ENCODE measurements at places on chromosomes 16 and 17.

GRCh38 chr16:87486713-87487247 is 6.0 kb downstream of the ZCCHC14 start:
- no peak for DNase-seq

- no peak for DNase-seq
These were observed 21.3 kb downstream of the TMEM186 start for GRCh38 chr16:8776129-8776584.

GRCh38 chr17:31838636-31839225 is 20.3 kb downstream of the COPRS start:
- no peak for DNase-seq

GRCh38 chr16:830107-830870 is 29.8 kb upstream of the GNG13 start:
- DNase-seq, result no peak

- no peak for DNase-seq
These were observed 1.4 kb upstream of the DYNLL2 start for GRCh38 chr17:58081646-58082340.

GRCh38 chr16:12295395-12295794 is 318.9 kb downstream of the SNX29 start:
- DNase-seq, result no peak

DNA sequence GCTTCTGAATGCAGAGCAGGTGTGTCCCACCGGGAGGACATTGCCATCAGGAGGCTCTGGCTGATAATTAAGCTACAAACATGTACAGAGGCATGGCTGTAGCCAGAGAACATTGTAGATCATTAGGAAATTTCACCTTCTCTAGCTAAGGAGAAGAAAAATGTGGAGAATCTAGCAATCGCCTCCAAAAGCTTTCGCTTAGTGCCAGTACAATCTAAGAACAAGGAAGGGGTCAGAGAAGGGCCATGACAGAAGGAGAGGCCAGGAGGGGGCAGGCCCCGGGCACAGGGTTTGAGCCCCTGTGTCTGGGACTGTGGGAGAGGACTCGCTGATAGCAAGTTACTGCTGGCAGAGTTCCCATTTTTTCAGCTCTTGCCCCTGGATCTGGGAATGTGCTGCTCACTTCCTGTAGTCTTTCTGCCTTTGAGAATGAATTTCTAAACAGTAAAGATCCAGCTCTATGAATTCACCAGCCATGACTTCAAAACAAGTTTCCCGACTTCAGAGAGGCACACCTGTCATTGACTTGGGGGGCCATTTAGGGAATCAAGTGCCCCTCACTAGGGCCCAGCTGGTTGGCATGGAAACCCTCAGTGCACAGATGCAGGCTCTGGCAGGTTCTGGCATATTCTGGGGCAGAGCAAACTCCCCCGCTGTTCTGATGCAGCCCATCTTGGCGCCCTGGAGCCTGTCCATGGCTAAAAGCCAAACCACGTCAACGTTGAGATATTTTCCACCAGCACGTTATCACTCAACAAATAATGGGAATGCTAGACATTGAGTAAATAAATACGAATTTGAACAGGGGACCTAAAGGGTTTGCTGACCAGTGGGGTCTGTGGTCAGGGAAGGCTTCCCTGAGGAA is 59.5 kb upstream of the CACNG4 start:
- DNase-seq, result no peak

DNA sequence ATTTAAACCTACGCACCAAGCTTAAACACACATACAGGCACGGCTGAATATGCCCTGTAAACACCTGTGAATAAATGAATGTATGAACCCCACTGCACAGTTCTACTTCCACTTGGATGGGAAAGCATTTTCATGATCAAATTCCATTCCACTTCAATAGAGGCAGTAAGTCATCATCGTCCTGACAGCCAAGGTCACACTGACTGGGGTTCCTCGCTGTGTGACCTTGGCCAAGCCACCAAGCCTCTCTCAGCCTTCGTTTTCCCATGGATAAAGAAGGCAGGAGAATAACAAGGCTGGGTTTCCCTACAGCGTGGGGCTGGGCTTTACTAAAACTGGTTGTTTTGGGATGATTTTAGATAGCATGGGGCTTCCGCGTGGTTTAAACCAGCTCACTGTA is 82.8 kb downstream of the TBC1D16 start:
- DNase-seq, result no peak

DNA sequence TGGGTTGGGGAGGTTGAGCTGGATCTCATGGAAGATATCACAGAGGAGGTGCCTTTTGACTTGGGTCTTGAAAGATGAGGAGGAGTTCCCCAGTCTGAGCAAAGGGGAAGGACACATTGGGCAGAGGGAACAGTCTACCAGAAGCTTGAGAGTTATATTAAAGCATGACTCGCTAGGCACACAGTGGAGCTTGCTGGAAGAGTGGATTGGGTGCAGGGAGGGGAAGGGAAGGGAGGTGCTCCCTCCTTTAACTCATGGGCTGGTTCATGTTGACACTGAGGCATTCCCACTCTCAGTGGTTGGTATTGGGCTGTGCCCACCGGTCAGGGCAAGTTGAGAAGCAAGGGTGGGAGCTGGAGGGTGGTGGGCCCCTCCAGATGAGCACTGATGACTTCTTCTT is 5.9 kb downstream of the TMEM98 start:
- no peak for DNase-seq

- no peak for DNase-seq
These were observed 52.5 kb downstream of the HLF start for GRCh38 chr17:55317284-55317683.

DNA sequence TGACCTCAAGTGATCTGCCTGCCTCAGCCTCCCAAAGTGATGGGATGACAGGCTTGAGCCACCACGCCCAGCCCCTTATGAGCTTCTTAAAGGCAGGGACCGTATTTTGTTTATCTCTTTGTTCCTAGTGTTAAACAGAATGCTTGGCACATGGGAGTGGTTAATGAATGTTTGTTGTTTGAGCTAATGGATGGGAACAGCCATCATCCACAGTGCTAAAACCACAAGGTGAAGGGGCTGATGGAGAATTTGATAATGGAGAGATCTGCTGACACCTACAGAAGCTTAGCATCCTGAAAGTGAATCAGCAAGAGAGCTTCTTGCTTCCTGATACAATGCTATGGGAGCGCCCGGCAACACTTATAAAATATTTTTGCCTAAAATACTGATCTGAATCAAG is 8.6 kb upstream of the CDH1 start:
- no peak for DNase-seq

- DNase-seq, result no peak
These were observed 5.1 kb downstream of the ANKFN1 start for GRCh38 chr17:56158344-56158743.

DNA sequence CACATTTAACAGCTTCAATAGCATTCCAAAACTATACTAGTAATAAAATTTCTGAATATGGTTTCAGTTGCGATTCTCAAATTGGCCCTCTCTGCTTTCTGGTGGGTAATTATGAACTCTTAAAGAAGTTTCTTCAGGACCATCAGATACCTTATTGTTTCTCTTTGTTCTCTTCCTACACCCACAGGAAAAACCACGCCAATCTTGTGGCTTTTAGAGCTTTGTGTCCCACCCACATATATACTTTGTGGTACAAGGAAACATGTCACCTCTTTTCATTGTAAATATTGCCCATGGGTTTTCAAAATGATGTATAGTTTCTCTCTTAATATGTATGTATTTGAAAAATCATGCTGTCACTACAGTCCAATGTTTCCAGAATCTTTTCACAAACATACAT is 12.1 kb downstream of the ABCA9 start:
- DNase-seq, result no peak

- DNase-seq, result no peak
These were observed 7.4 kb upstream of the PPP1R9B start for GRCh38 chr17:50157891-50158290.

DNA sequence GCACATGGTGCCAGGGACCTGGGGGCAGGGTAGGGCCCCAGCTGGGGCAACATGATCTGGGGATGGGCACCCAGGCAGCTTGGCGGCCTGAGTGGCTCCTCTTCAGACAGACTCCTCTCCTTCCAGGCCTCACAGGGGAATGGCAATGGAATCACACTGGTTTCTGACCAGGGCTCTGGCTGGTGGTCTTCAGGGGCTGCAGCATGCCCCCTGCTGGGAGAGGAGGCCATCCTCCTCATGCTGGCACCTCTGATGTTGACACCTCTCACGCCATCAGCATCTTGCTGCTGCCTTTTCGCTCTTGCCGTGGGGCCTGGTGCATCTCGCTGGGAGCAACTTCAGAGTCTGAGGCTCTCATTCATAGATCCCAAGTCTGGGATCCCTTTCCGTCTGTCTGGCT is 11.2 kb upstream of the GFOD2 start:
- no peak for DNase-seq

DNA sequence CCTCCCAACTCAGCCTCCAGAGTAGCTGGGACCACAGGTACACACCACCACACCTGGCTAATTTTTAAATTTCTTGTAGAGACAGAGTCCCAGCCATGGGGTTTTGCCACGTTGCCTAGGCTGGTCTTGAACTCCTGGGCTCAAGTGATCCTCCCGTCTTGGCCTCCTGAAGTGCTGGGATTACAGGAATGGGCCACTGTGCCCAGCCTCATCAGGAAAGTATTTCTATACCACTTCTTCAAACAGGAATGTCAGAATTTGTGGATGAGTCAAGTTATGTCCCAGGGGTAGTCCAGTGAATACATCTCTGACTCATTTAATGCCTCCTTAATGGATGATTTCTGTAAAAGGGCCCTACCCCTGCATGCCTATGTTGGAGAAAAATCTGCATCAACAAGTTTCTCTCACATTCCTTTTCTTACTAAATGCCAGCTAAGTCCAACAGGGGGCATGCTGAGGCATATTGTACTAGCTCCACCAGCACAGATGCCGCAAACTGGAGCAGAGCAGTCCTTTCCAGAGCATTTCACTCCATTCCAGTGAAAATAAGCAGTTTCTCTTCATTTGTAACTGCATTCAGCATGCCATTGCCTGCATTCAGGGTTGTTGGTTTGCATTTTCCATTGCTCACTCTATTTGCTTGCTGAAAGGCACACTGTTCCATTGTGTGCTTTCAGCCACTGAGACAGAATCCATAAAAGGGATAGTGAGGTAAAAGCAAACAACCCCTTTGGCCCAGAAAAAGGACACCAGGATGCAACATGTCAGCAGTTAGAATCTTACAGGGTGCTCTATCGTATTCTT is 5.3 kb upstream of the CAVIN1 start:
- no peak for DNase-seq

DNA sequence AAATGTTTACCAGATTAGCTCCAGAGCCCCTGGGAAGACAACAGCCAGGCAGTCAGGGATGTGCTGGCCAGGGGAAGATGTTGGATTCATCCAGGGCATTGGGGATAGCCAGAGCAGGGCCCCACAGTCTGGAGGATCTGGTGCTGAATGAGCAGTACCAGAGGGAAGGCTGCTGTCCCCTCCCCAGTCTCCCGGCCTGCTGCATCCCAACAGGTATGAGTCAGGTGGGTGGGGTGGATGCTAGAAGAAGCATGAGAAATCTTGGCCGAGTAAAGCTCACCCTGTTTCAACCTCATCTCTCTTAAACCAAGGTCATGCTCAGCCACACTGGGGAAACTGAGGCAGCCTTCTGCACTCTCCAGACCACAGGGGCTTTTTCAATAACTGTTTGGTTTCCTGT is 71.9 kb upstream of the SEC14L1 start:
- DNase-seq, result no peak

- no peak for DNase-seq
These were observed 1.1 kb downstream of the MAPK3 start for GRCh38 chr16:30121741-30122571.

DNA sequence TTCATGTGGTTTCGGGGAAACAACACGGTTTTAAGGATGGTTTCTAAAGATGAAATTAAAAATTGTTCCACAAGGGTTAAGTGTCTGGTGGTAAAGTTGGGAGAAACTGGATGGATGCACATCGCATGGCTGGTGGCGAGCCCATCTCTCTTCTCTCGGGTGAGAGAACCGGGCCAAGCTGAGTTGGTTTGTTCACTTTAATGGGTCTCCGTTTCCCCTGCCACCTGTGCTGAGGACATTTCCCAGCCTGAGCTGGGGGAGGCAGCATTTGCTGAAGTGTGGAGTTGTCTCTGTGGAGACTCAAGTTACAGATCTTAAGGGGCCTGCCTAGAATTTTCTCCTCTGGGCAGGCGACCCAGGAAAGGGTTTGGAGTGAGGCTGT is 7.9 kb downstream of the FUS start:
- DNase-seq, result no peak

GRCh38 chr16:8696880-8697279 is 22.5 kb downstream of the ABAT start:
- DNase-seq, result no peak

- no peak for DNase-seq
These were observed 1.6 kb downstream of the SIRT7 start for GRCh38 chr17:81916234-81917001.

DNA sequence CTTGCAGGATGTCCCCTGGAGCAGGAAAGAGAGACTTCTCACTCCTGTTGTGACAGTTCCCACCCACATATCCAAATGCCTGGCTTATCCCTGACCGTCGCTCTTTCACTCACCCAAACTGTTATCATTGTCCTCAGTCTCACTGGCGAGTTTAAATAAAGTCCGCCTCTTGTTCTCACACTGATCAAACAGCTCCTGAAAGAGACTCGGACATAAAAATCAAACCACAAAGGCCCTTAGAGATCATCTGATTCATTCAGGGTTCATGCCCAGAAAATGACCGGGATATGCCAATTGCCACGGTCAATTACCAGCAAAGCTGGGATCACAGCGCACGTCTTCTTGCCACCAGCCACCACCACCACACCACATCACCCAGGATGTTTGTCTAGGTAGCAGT is 19.9 kb downstream of the GGA3 start:
- no peak for DNase-seq

- DNase-seq, result no peak
These were observed 4.2 kb upstream of the MAP3K14 start for GRCh38 chr17:45320931-45321461.

DNA sequence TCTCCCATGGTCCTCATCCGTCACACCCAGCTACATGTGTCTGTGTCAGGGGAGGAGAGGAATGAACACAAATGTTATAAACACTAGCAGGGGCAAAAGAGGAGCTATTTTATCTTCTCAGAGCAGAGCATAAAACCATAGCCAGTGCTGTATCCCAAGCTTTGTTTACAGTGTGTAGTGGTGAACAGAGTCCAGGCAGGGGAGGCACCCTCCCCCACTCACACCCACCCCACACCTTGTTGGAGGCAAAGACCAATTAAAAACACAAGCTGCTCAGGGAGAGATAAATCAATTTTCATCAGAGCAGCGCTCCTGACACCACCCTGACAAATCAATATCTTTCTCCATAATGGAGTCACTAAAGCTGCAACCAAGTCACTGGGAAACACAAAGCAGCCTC is 132.6 kb upstream of the CCL2 start:
- no peak for DNase-seq

GRCh38 chr16:28482026-28482425 is 9.8 kb downstream of the CLN3 start:
- DNase-seq, result no peak

DNA sequence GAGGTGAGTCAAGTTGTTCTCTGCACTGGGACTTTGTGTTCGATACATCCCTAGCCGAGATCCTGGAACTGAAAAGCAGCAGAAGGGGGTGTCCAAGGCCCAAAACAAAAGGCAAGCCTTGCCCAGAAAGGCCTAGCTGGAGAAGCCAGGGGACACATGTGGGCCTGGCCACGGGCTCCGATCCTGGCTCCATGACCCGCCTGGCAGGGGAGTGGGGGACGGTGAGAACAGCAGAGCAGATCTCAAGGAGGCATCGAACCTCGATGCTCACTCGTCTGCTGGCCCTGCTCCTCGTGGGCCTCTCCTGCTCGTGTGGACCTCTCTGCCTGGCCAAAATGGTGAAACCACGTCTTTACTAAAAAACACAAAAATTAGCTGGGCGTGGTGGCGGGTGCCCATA is 8.9 kb downstream of the CCNF start:
- DNase-seq, result no peak
